ENCODE measurements at places on chromosomes 1 and 21.

GRCh38 chr1:108554682-108555427 is 5.0 kb upstream of the EEIG2 start:
- DNase-seq: no peak

DNA sequence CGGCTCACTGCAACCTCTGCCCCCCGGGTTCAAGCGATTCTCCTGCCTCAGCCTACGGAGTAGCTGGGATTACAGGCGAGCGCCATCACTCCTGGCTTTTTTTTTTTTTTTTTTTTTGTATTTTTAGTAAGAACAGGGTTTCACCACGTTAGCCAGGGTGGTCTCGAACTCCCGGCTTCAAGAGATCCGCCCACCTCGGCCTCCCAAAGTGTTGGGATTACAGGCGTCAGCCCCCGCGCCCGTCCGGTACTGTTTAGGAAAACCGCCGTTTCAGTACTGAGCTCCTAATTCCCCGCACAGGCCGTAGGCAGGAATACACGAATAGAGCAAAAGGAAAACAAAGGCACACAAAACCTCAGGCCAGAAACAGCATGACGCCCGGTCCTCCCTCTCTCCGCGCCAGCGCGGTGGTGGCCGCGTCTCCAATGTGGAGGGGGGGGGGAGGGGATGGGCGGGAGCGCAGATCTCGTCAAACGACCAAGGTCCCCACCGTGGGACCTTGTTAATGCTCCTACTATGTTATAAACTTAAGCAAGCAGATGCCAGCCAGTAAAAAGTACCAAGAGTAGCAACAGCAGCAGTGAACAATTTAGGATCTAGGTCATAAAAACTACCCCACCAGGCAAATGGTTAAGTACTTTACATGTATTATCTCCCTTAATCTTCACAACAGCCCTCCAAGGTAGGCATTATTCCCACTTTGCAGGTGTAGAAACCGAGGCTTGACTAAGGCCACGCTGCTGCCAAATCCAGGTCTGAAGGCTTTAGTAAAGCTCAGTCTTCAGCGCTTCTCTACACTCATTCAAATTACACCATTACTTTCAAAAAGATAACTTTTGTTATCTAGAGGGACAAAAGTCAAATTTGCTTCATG is 648 bp upstream of the ADAR start:
- DNase-seq: peak; percentile 16

GRCh38 chr1:228420968-228421826 is 4.5 kb upstream of the TRIM17 start:
- DNase-seq: no peak

DNA sequence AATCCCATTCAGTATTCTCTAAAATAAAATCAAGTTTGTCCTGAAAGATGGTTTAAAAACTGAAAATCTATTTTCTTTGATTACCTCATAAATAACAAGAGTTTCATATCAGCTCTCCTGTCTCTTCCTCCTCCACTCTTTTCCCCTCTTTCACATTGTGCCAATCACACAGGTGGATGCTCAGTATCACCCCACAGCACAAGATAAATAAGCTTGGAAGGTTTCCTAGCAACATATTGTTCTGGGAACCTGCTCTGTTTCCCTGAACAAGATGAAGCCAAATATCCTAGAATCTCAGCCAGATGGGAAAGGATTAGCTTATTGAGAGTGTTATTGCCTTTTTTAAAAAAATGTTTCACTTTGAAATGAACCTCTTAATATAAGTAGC is 45.7 kb upstream of the CACYBP start:
- no peak for DNase-seq

DNA sequence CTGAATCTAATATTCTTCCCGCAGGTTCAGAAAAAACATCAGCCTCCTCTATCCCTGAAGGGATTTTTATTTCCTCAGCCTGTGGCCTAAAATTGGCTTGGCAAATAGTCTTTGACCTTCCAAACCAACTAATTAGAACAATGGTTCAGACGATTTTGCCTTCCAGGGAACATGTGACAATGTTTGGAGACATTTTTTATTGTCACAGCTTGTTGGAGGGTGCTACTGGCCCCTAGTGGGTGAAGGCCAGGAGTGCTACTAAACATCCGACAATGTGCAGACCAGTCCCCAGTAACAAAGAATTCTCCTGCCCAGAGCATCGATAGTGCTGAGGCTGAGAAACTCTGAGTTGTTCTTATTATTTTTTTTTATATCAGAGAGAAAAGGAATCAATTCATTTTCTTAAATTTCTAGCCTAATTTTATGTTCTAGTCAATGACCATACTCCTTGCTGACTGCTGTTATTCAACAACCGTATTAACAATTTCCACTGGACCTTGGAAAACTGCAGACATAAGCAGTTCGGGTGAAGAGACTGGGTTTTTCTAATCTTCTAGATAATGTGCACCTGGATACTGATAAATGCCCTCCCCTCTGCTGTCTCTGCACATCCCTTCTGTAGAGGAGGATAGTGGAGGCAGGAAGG is 280.7 kb downstream of the LMX1A start:
- no peak for DNase-seq

GRCh38 chr1:157105988-157106812 is 6.6 kb upstream of the ETV3L start:
- no peak for DNase-seq

DNA sequence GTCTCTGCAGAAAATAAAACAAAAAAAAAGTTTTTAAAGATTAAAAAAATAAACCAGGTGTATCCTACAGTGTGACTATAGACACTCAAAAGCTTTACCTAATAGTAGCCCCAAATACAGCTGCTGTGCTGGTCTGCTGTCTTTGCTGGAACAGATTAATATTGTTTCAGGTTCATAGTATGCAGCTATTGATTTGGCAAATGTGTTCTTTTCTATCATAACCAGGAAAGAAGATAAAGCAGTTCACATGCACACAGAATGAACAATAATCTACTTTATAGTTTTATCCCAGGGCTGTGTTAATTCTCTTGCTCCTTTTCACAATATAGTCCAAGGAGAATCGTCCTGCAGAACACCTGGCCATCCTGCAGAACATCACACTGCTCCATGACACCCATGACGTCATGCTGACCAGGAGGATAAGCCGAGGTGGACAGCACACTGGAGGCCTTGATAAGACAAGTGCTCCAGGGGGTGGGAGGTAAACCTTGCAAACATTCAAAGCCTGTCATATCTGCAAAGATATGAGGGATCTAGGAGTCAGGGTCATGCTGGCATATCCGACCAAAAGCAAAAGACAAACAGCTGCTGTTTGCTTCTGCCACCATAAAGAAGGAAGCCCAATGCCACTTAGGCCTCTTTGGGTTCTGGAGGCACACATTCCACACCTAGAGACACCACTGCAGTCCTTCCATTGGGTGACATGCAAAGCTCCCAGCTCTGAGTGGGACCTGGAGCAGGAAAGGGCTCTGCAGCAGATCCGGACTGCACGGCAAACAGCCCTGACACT is 86.1 kb upstream of the SLC2A1 start:
- DNase-seq: no peak

DNA sequence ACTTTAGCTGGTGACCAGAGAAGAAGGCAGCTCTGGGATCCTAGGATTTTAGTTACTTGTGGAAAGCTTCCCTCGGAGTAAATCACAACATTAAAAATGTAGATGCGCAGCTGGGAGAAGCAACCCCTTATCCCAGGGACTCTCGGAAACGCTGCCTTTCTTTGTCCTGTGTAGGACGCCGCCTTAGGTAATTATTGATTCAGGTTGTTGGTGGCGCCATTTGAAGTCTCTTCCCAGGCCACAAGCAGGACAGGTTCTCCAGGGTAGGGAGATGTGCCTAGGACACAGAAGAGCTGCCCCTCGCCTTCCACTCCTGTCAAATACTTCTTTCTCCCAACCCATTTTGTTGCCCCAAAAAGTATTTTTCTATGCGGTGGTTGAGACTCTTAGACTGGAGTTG is 10.3 kb downstream of the SLC37A1 start:
- no peak for DNase-seq

- no peak for DNase-seq
Observed at GRCh38 chr1:207407655-207408260, 46.4 kb upstream of the CR2 start.

- DNase-seq: no peak
Observed at GRCh38 chr1:245279346-245279745, 124.6 kb downstream of the KIF26B start.

DNA sequence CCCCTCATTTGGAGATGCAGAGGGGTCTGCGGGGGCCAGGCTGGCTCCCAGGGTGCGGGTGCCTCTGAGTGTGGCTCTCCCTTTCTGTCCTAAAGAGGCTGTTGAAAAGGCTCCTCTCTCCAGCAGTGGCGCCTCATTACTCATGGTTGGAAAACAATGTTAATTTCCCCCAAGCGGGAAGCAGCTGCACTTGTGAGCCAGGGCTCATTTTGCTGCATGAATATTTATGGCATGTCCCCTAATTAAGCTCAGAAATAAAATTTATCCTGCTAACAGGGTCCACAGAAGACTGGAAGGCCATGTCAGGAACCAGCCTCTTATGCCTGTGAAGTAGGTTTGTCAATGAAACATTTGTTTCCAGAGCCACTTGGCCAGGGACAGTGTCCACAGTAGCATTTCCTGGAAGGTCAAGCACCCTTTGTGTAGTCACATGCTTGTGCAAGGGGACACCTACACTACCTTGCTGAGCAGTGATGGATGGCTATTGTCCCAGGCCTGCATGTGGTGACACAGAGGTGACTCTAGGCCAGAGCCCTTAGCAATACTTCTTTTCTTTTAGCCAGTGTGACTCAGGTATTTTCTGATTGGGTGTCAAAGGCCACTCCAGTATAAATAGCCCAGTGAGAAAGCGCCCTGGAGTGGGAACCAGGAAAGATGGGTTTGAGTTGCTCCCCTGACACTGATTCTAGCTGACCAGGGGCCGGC is 259.0 kb downstream of the FOXD2 start:
- DNase-seq: no peak

DNA sequence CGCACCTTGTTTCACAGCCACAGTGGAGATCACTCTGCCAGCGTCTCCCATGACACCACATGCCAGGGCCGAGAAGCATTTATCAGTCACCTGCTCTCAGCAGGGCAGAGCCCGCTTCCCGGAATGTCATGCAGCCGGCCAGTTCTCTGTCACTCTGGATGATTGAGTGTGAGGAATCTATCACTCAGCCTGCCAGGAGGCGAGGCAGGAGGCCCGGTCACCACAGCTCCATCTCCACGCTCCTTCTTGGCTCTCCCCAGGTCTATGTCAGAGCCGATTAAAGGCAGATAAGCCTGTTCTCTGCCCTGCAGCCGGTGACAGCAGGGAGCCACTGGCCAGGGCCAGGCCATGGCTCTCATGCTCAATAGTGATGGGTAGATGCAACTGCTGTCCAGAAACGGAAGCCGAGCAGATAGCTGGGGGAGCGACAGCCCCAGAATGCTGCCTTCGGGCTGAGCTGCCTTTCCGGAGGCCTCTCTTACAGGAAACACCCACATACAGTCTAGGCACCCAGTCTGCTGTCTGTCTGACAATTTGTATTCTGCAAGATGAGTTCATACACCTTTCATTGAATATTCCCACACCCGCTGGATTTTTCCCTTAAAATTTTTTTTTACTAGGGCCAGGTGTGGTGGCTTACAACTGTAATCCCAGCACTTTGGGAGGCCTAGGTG is 64.1 kb downstream of the ACTL8 start:
- no peak for DNase-seq

DNA sequence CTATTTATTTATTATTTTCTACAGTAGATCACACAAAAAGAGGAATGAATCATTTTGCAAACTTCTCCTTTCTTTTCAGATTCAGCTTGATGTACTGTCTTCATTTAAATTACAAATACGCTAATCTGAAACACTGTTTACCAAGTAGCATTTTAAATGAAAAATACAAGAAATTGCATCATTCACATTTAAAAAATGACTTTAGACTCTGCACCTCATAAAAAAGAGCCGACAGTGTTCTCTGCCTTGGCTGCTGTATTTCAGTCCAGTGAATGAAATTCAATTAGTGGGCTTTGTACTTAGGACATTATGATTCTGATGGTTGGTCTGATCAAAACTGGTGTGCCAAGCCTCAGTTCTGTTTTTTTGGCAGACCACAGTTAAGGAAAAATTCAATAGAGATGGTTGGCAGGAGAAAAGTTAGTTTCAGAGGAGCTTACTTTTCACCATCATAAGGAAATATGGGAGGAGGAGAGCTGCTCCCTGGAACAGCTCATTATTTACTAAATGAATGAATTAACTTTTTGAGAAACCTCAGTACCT is 222.4 kb upstream of the ESRRG start:
- no peak for DNase-seq

- DNase-seq: no peak
Observed at GRCh38 chr1:29504196-29504595, 267.9 kb downstream of the PTPRU start.

DNA sequence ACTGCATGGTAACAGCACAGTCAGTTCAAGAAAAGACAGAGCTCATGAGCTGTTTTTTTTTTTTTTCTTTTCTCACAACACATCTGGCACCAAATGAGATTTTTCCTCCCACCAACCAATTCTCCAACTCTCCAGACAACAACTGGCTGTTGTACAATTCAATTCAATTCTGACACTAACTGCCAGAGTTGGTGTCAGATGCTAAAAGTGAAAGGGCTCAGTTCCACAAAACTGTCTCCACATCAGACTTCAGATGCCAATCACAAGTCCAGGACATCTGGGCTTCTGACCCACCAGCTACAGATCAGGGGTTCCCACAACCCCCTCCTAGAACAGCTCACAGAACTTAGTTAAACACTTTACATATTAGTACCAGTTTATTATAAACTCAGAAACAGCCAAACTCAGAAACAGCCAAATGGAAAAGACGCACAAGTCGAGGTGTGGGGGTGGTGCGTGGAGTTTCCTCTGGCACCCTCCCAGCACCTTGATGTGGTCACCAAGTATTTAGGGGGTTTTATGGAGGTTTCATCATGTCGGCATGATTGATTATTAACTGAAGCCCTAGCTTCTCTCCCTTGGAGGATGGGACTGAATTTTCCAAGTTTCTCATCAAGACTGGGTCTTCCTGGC is 39.2 kb upstream of the LRRC8D start:
- DNase-seq: peak; percentile 31

GRCh38 chr1:78081980-78082860 is 36.5 kb downstream of the GIPC2 start:
- no peak for DNase-seq

DNA sequence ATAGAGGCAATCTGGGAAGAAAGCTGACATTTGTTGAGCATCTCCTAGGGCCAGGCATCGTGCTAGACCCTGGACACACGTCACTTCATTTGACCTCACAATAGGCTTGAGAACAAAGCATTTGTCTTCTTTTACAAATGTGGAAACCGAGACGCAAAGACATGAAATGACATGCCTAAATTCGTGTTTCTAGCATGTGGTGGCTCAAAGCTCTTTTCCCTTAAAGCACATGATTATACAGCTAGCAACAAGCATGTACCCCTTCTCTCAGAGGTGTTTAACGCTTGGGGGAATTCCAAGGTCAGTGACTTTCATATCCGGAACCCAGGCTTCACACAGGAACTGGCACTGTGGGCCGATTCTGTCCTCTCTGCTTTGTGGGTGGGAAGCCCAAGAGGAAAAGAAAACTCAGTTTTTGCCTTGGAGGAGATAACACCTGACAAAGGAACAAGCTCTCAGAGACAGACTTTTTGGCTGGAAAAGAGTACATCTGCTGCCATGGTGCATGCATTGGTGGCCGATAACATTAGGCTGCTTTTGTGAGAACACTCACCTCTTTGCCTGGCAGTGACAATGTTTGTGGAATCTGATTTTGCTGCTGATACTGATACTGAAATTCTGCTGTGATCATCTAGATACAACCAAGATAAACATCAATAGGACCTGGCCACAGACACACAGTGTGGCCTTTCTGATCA is 15.4 kb upstream of the CD2 start:
- peak; percentile 51 for DNase-seq
